ENCODE measurements at places on chromosomes 6 and 20.

- no peak for DNase-seq
Measured at GRCh38 chr20:64035933-64036345, at the start of gene C20orf204. Gene C20orf204 (plus strand): TSS chr20:64036182. CDS start chr20:64036324, 142 bp downstream.

- peak; percentile 86 for DNase-seq
Measured at GRCh38 chr20:1266167-1266973, at the start of gene SNPH. Gene SNPH (plus strand): TSS chr20:1266294. CDS start chr20:1296240, 29,946 bp downstream.

DNA sequence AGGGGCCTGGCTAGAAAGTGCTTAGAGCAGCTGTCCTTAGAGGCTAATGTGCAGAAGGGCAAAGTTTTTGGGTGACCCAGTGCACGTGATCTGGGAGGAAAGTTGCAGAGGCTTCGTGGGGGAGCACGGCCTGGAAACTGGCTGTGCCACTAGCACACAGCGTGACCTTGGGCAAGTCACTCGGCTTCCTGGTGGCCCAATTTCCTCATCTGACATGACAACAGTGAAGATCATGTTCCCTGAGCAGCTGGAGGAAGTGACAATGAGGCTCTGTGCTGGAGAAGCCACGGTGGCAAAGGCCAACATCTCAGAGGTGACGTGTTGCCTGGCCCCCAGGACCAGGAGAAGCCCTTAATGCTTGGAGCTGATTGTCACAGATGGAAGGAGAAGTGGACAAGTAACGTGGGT, 99.5 kb downstream of the FOXC1 start:
- no peak for DNase-seq

DNA sequence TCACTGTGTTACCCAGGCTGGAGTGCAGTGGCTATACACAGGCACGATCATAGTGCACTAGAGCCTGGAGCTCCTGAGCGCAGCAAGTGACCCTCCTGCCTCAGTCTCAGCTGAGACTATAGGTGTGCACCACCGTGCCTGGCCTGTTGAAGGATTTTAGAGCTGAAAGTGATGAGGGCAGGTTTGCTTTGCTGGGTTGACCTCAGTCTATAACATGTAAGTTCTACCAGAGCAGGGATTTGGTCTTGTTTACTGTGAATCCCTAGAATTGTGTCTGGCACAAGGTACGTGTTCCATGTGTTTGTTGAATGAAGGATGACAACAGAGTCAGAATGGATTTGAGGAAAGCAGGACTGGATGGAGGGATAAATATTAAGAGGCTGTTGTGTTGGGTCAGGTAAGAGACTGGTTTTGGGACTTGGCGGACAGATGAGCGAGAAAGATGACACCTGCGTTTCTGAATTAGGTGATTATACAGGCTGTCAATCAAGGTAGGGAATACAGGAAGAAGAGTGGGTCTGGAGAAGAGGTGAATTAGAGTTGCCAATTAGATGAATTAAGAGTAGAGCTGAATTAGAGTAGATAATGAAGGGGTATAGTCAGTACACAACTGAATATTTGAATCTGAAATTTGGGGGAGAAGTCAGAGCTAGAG, 6.5 kb downstream of the ASXL1 start:
- no peak for DNase-seq

- no peak for DNase-seq
Measured at GRCh38 chr6:137271245-137272183, 52.3 kb upstream of the IFNGR1 start.

DNA sequence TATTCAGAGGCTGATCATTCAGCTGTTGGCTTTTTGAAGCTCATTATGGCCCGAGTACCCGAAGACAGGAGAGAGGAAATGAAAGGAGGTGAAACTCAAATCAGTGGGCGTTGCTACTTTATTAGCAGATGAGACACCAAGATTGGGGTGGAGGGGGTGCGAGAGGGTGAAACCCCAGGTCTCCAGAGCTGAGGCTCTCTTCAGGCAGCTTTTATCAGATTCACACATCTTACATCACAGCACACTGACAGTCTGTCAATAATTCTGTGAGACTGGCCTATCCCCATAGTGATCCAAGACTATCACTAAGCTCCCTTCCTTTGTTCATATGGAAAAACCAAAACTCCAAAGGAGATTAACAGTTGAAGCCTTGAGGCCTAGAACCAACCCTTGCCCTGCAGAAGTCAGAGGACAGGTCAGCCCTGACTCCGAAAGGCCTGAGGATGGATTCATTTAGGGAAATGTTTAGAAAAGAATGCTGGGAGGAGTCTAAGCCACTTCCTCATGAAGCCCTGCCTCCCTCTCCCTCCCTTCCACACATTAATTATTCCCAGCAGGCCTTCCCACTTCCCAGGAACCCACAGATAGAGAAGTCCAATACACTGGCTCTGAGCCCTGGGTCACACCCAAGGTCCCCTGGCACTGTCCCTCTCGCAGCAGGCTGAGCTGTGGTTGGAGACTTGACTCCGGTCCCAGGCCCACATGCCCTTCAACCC, 23.2 kb downstream of the TRERF1 start:
- peak; percentile 51 for DNase-seq

DNA sequence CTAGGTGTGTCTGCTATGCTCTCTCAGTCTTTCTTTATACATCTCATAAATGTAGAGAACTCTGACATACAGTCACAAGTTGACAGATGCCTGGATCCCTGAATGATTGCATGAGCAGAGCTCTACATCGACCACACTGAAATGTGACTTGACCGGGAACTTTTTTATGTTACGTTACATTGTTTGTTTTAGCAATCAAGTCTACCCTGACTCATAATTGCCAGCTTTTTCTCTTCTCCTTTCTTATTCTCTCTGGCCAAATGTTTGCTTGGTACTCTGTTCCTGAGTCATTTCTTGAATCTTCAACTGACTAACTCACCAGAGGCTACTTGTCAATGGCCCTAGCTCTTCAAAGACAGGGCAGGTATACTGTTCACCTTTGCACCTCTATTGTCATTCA, 213.6 kb upstream of the DTNBP1 start:
- peak; percentile 18 for DNase-seq

DNA sequence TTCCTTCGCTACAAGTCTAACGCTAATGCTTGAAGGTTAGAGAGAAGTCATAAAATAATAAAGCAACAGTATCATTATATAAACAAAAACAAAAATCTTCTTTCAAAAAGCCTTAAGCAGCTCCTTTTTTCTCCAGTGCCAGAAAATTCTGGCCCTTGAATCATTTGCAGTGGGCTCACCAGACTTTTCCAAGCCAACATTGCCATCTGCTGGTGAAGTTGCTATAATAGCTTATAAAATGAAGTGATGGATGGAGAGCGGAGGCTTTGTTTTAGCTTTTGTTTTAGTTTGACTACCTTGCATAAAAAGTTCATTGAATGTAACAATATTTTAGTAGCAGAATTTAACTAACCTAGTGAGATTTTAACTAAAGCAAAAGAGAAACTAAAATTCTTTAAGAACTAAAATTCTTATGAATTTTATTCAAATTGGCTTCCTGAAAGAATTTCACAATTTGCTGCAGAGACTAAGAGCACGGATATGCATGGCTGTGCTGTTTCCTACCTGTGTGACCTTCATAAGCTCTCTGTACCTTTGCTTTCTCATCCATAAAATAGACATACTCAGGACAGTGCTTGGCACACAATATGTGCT, 44.8 kb upstream of the SLC2A12 start:
- DNase-seq: peak; percentile 79

DNA sequence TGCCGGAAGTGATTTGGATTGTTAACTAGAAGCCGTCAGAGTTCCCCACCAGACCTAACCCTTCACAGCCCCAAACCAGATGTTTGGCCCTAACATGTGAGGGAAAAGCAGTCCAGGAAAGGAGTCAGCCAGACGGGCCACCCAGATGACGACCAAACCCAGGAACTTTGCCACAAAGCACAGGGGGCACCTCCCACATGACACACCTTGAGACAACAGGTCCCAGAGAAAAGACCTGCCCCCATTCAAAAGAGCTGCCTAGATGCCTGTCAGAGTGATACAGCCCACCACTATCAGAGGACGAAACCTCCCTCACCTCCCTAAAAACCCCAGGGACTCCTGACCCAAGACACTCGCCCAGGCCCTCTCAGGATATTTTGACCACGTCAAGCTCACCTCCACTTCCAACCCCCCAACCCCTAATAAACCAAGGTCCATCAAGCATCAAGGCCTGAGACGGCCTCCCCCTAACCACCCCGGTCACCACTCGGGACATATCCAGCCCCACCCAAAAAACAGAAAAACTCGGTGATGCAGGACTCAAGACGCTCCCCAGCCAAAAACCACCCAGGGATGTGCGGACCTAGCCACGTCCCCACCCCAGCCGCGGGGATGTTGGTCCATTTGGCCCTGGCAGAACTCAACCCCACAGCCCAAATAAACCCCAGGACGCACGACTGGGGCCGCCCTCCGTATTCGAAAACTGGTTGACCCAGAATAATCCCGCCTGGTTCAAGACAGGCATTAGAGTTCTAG, 662 bp downstream of the ZNF343 start:
- DNase-seq: no peak

DNA sequence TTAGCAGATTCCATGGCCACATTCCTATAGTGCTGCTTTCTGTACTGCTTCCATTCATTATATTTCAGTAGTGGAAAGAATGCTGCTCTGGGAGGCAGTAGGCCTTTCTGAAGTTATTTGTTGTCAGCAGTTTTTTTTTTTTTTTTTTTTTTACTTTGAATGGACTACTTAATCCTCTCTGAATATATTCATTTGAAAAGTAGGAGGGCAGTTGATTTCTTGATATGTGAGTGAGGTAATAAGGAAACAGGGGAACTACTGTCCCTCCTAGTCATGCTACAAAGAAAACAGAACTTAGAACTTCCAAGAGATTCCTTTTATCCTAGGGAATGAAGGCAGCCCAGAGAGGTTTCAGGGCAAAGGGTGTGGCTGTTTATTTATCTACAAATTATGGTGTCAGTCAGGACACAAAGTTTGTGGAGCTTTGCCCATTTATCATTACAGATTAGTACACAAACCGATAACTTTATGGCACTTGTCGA, 155.9 kb downstream of the JARID2 start:
- DNase-seq: no peak

DNA sequence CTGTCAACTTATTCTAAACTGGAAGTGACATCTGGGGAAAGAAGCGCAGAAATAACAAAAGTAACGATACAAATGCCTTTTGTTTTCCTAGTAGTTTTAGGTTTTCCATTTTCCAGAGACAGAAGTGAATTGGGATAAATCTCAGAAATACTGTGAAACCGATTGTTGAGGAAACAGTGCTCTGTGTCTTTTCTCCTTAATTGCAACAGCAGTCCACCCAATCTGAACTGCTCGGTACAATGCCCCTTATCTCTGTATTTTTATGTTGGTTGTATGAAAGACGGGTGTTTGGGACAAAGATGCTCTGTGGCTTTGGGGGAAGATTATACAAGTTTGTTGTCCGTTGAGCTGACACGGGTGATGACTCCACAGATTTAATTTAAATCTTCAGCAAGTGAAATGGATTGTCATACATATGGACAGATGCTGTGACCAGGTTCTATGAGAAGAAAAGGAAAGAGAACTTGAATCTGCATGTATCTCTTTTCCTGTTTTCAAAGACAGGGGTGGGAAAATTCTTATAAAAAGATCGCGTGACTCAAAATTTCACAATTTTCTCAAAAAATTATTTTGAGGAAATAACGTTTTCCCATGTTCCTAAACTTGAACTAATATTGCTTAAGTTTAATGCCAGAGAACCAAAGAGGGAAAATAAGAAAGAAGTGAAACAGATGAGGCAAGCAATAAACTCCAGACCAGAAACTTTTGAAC, 41.2 kb downstream of the SASH1 start:
- no peak for DNase-seq

DNA sequence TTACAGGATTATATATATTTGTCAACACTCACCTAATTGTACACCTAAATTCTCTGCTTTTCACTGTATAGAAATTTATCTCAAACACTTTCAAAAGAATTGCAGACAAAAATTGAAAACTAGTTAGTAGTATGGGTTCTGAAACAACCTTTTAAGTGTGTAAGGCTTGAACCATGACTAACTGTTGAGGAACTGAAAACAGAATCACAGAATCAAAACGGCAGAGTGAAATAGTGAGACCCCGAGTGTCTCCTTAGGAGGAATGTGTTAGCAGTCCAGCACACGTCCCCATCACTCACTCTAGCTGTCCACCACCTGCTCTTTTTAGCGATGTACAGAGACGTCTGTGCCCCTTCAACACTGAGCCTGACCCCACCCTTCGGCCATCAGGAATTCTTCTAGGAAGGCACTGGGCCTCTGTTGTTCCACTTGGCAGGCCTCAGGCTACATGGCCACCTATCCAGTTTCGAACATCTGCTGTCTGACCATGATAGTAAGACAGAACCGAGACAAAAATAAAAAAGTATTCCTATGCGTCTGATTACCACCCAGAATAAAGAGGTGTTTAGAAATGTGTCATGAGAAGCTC, 227.4 kb downstream of the C6orf118 start:
- DNase-seq: no peak

All from activated CD4-positive, alpha-beta T cell treated with anti-CD3 and anti-CD28 coated beads for 36 hours (primary cell).